ENCODE measurements at places on chromosomes 2 and 18.

DNA sequence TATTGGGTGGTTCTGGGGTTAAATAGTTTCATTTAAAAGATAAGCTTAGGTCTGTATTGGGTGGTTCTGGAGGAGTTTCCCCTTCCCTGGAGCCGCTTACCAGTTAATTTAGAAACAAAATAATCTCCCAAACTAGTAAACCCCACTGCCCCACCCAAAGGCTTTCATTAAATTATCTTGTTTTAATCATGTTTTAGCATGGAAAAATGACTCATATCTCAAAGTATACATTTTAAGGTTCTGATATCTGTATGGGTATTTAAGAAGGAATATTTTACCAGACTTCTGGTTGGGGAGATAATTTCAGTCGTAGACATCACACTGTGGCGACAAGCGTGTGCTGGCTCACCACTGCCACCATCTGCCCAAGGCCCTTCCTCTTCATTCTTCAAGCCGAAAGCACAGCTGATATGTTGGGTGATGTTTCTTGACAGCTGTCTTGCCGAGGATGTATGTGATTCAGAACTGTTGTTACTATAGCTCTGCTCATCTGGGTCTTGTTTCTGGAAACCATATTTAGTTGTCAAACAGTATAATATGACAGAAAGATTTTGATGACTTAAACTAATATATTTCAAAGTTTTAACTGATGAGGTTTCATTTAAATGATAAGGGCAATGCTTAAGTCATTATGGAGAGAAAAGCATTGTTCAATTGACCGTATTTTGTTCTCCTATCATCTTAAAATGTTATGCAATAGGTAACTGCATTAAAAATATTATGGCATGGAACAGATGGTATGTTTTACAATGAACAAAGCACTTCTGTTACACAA, 5.1 kb downstream of the FIGLA start:
- peak; percentile 41 for DNase-seq

DNA sequence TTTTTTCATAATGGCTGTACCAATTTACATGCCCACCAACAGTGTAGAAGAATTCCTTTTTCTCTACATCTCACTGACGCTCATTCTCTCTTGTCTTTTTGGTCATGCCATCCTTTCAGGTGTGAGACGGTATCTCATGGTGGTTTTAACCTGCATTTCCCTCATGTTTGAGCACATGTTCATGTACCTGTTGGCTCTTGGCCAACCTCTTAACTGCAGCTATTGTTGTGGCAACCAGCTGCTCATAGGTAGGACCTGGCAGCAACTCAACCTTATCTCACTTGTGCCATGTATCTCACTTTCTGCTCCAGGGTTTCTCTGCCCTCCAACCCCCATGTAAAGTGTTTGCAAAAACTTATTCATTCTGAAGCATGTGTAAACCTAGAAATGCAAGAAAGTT, 167.5 kb downstream of the UPP2 start:
- no peak for DNase-seq

GRCh38 chr2:100984892-100985307, 17.2 kb upstream of the RPL31 start:
- peak; percentile 64 for DNase-seq

- no peak for DNase-seq
These were observed 53.1 kb downstream of the HPCAL1 start for GRCh38 chr2:10355471-10356438.

- DNase-seq: no peak
These were observed 6.2 kb upstream of the SATB2 start for GRCh38 chr2:199463708-199464605.

GRCh38 chr2:68743531-68743930, 8.9 kb downstream of the ARHGAP25 start:
- no peak for DNase-seq

- DNase-seq: no peak
These were observed 424.1 kb upstream of the PIK3C3 start for GRCh38 chr18:41530970-41531369.

- DNase-seq: no peak
These were observed 10.0 kb downstream of the RHOB start for GRCh38 chr2:20456636-20457426.

DNA sequence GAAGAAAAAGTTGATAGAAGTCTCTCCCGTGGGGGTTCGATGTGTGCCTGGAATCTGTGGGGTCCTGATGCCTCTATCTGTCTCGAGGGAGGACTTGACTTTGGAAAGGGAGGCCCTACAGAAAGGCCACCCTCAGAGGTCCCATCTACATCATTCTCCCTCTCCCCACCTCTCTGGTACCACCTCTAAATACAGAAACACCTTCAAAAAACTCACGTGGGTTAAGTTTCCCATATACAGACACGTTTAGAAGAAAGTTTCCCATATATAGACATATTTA, 5.3 kb upstream of the TMEM37 start:
- DNase-seq: no peak

DNA sequence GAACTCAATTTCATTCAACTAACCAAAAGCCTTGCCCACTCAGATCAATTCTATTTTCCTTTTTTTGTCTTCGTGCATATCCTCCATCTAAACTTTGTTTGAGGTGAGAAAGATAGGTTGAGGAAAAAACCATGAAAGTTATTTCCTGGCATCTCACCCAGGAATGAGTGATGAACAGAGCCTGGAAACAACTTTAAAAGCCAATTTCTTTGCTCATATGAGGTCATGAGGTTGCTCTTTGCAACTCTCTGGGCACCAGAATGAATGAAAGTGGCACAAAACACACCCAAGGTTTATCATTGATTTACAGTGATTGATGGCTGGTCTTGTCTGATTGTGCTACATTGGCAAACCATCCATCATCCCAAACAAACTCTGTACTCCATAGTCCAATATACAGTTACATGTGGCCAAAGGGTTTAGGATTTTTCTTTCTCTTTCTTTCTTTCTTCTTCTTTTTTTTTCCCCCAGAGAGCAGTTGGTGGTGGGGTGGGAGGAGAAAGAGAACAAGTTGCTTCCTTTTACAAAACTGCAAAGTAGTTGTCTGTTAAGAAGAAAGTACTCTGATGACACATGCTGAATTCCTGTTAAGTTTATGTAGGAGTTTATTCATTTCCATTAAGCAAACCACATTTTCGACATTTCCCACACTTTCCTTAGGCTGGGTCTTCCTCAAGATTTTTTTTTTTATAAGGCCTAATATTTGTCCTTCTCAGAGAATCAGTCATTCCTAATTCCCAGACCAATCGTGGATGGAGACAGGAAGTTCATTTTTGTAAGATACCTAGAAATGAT, 575.9 kb upstream of the ZEB2 start:
- DNase-seq: no peak

DNA sequence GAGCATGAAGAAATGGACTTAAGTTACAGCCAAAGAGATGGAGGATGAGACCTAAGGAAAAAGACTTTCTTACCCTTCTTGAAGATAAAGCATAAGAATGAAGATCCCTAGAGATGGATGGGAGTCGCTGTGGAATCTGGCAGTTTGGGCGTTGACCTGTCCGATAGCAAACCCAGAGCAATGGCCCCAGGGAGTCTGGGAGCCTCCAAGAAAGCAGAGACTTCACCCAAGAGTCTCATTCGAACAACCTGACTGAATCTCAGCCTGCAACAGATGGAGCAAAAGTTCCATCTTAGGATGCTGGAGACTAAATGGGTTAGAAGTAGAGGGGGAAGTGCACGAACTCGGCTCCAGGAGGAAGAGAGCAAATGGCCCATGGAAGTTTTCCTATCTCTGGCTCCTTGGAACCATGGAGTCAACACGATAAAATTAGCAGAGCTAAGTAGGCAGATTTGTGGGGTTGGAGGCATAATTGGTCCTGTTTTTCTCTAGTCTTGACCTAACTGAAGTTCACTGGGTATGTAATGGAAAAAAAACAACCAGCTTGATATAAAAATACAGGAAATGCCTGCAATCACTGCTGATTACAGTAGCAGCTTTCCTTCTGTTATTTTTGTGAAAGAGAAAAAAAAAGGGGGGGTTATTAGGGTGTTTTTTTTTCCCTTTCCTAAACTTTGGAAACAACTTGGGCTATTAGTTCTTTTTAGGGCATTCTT, 178.4 kb upstream of the EPAS1 start:
- DNase-seq: no peak

GRCh38 chr2:195150819-195151218, 506.2 kb upstream of the SLC39A10 start:
- DNase-seq: no peak

GRCh38 chr2:197052356-197052755, 125.8 kb upstream of the PGAP1 start:
- DNase-seq: no peak

DNA sequence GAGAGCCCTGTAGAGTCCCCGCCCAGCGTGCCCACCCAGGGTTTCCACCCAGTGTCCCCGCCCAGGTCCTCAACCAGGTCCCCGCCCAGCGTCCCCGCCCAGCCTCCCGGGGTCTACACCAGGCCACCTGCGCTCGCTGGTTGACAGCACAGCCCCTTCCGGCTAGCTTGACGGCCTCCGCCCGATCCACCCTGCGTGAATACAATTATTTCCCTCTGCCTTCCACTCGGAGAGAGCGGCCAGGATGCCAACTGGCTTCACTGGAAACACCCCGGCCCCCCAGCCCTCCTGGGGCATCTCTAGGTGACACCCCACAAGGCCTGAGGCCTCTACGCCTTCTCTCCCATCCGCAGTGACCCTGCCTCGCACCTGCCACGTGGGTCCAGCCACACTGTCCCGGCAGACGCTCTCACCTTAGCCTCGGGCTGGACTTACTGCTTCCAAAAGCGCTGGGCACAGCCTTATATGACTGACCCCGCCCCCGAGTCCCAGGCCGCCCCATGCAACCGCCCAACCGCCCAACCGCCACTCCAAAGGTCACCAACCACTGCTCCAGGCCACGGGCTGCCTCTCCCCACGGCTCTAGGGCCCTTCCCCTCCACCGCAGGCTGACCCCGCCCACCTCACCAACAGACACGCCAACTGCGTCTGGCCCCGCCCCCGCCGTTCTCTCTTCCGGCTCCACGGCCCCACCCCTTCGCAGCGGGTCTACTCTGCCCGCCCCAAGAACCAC, 188.1 kb downstream of the LAMA1 start:
- no peak for DNase-seq

DNA sequence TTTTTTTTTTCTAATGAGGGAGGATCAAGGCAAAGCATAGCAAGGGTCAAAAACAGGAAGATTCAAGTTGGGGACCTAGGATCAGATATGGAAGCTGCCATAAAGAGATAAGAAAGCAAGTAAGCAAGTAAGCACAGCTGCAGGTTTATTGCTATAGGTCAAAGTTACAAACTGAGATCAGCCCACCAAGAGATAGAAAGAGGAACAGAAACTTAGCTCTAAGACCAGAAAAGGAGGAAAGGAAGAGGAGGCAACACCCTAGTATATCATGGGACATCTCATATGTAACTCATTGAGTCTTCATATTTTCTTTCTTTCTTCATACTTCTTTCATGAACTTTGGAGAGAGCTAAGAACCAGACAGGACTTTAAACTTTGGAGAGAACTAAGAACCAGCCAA, 295.9 kb upstream of the CRIM1 start:
- DNase-seq: no peak

DNA sequence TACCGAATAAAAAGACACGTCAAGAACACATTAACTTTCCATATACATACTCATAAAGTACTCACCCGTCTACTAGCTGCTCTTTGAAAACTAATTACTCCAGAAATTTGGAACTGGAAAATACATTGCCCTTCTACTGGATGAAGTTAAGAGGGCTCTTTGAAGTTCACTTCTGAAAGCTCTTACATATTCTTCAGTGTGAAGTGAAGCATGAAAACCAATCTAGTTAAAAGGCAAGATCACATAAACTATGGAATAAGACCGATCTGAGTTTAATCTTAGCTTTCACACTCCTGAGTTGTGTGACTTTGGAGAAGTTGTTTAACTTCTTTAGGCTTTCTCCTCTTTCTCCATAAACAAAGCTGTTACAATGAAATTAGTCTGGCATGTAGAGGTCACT, 38.5 kb downstream of the REV1 start:
- no peak for DNase-seq

GRCh38 chr2:170887496-170887895, 41.6 kb upstream of the GORASP2 start:
- DNase-seq: no peak

DNA sequence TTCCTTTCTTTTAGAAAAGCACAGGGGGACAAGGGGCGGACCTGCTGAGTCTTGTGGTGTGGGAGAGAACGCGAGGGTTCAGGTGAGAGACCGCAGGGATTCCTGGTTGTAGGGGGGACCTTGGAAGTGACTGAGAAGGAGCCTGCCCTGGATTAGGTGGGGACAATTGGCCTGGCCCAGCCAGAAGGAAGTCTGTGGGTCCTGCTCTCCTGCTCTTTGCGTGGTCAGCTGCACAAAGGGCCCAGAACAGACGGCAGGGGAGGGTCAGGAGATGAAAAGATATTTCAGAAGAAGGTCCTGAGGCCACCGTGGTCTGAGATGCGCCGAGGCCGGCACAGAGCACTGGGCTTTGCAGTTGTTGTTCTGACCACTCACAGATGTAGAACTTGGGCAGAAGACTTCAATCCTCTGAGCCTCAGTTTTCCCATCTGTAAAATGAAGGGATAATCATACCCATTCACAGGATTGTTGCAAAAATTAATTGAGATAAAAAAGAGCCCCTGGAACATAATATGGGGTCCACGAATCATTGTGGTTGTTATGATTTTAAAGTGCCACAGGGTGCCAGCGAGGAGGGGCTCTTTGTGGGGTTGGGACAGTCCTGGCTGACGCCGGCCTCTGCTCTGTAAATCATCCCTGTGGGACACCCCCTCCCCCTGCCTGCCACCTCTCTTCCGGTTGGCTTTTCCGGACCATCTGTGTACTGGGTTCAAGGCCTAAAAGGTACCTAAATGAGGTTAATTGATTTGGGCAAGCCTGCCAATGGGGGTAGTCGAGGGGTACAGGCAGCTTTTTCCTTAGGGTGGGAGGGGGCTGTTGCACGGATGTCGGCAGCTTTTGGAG, 1.8 kb downstream of the LPIN1 start:
- no peak for DNase-seq

DNA sequence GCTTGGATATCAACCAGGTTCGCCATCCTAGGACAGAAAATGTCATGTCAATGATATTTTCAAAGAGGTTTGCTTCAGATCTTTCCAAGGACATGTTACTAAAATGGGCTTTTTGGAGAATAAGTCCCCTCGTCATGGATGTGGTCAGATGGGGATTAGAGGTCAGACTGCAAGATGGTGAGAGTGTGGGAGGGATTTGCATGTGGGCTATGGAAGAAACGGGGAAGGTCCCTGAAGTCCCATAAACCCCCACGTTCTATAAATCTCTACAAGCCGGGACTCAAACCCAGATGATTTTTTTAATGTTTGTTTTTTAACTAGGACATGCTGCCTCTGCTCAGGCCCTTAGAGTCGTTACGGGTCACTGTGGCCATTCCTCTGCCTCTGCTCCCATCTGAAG, 37.7 kb upstream of the IGFBP5 start:
- no peak for DNase-seq

GRCh38 chr2:194686569-194686968, 970.5 kb upstream of the SLC39A10 start:
- DNase-seq: no peak

GRCh38 chr18:58552896-58553295, 76.0 kb downstream of the ALPK2 start:
- DNase-seq: no peak

All from HCT116 (cell line).